ENCODE measurements at places on chromosomes 2 and 18.
A peak's percentile ranks its signal among the peaks of the same experiment; 100 is the strongest.

GRCh38 chr18:14928396-14928795 is 180.4 kb downstream of the ANKRD30B start:
- DNase-seq, result peak; percentile 38

DNA sequence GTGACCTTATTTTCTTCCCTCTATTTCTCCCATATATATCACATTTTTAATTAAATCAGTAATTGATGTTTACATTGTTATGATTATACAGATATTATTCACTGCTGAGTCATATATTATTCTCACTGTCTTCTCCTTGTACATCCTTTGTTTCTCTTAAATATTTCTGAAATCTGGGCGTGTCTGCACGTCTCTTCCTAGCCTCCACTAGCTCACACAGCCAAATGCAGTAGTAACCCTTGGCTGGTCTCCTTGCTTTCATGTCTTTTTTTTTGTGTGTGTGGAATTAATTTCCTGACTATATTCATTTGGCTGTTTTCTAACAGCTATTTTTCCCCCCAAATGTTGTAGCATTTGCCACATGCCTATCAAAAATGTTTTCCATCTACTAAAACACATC is 15.8 kb downstream of the CCNYL1 start:
- no peak for DNase-seq

DNA sequence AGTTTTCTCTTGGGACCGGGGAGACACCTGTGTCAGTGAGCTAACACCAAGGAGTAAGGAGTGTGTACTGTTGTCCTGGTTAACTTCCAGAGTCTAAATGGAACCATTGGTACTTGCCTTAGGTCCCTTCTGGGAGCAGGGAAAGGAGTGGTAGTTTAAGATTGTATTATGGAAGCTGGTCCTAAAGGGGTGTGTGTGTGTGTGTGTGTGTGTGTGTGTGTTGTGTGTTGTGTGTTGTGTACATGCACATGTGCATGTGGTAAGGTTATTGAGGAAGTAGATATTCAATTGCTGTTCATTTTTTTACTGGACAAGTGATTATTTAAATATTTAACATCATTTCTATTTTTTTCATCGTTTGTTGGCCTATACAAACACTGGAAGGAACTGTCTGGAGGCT is 1.4 kb downstream of the APLF start:
- no peak for DNase-seq

GRCh38 chr18:12162786-12163185 is 69.1 kb downstream of the ANKRD62 start:
- DNase-seq, result no peak

- DNase-seq, result no peak
These were observed 34.6 kb downstream of the ASAP2 start for GRCh38 chr2:9241233-9241632.

DNA sequence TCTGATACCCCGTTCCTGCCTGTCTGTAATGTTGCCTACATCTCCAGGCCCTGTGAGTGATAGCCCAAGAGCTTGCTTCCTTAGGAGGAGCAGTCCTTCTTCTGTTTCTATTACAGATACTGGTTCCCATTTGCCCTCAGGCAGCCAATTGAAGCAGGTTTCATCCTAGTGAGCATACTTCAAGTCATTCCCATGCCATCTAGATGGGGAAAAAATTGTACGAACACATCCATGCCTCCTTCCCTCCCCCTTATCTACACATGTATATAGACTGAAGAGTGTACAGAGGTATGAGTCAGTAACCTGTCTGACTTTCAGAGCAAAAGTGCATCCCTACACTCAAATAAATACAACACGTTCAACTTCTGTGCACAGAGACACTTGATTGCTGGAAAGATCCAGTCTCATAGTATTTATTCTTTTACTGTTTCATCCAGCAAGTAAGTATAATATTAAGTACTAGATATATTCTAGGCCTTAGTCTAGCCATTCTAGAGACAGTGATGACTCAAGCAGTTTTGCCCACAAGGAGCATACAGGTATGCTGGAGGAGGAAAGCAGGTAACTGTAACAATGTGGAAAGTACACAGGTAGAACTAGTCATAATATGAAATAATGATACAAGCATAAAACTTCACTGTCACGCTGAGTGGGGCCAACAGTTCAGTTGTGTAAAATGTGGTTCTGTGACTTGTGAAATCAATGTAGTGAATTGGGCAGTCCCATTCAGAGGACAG is 153.4 kb downstream of the MGAT5 start:
- no peak for DNase-seq

- DNase-seq, result no peak
These were observed 81.7 kb upstream of the FAM98A start for GRCh38 chr2:33680644-33681363.

DNA sequence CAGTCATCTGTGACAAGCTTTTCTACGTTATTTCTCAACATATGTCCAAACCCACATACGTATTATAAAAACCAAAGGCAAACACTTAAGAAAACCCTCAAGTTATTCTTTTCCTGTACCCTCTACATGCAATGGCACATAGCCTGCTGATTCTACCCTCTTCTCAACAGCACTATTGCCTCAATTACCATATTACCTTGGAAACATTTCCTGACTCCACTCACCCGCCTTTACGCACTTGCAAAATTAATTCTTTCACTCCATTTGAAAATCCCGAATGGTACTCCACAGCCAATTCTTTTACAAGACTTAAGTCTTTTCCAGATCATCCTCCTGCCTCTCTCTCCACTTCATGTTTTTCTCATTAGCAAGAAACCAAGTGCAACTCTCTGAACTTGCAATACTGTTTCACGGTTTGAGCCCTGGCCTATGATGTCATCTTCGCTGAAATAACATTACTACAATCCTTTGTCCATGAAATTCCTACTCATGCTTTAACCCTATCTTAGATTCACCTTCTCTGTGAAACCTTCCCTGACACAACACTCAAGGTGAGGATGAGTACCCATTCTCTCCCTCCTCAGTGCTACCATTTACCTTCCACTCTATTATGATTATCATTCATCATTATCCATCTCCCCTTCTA is 29.0 kb downstream of the SESTD1 start:
- no peak for DNase-seq

GRCh38 chr2:191115804-191116203 is 35.0 kb downstream of the STAT4 start:
- DNase-seq, result no peak

DNA sequence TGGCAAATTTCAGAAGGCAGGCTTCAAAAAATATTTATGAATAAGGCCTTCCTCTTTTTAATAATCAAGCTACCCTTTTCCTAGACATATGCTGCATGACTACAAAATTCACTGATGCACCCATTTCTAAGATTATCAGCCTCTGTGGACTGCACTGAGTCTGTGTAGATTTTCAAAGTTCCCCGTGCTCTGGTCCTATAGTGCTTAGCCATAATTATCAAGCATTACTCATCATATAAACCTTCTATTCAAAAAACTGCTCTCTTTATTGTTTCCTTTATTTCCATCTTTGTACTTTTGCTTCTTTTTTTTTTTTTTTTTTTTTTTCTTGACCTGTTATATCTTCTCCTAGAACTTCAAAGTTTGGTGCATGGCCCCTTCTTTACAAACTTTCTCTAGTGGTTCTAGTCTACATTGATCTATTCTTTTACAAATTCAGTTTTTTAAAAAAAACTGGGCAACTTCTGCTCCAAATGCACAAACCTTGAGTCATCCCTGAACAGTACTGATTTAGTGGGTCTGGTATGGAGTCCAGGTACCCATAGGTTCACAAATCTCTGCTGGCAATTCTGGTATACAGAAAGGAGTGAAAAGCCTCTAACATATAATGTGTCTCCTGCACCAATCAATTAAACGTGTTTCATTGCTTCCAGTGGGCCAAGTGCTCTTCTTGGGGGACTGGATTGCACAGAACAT is 481.9 kb downstream of the NUP35 start:
- no peak for DNase-seq

GRCh38 chr2:214138779-214139178 is 272.1 kb upstream of the VWC2L start:
- DNase-seq, result no peak

- DNase-seq, result no peak
These were observed 203.5 kb upstream of the HAAO start for GRCh38 chr2:42995752-42996422.

- DNase-seq, result no peak
These were observed 68.3 kb upstream of the MRPS9 start for GRCh38 chr2:104969564-104969963.

DNA sequence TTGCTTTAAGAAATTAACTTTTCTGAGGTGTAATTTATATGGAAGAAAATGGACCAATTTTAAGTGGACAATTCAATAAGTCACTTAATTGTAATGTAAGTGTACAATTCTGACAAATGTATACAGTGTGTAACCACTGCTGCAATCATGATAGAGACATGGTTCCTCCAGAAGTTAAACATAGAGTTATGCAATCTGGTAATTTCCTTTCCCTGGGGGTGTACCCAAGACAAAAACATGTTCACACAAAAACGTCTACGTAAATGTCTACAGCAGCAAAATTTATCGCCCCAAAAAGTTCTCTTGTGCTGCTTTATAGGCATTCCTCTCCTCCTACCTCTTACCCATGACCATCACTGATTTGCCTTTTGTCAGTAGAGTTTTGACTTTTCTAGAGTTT is 141.5 kb downstream of the AQP4 start:
- DNase-seq, result no peak

DNA sequence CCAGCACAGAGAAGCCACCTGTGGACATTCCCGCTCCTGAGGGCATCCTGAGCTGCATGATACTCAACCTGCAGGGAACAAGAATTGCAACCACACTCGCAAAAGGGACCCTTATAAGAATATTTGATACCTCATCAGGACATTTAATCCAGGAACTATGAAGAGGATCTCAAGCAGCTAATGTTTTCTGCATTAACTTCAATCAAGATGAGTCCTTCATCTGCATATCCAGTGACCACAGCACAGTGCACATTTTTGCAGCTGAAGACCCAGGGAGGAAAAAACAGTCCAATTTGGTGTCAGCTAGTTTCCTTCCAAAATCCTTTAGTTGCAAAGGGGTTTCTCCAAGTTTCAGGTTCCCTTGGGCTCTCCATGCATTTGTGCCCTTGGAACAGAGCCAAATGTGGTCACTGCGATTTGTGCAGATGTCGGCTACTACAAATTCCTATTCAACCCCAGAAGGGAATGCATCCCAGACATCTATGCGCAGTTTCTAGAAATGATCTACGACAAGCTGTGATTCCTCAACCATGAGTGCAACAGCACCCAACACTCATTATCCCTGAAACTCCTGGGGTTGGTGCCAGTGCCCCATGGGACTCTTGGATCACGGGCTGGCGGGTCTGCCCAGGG is 23.3 kb upstream of the FHOD3 start:
- DNase-seq, result no peak

DNA sequence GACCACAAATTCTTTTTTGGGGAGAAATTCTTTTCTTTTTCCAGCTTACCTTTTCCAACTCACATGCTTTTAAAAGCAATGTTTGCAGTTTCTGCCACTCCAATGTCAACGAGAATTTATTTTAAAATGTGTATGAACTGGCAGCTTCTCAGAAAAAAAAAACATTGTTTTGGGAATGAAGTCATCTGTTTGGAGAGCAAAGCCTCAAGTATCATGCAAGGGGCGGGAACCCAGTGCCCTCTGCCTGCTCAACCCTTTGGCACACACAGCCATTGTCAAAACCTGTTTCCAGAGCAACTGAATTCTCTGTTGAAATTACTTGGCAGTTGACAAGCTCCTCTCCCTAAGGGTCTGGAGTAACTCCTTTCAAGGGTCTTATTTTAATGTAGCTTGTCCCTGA is 128.5 kb downstream of the QPCT start:
- DNase-seq, result no peak

DNA sequence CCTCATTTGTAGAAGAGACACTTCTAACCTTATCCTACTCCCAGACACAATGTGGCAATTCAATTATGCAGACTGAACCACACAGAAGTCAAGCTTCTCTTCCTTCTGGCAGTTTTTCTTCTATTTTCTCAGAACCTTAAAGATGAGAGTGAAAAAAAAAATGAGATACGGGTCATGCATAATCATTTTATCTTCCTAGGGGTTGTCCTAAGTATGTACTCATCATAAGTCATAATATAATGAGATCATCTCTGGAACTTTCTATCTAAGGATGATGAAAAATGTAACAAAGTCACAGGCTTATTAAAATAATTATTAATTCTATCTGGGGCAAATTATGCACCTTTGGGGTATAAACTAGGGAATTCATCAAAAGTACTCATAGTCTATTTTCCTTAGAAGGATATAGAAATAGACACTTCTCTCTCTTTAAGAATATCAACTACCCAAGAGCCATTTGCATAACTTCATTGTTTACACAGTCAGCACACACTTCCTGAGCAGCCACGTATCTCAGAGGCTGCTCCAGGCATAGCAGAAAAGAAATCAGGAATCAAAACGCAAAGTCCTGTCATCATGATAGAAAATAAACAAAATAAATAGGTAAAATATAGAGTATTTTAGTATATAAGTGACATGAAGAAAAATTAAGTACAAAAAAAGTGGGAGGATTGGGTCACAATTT is 345.9 kb upstream of the SPHKAP start:
- DNase-seq, result no peak

DNA sequence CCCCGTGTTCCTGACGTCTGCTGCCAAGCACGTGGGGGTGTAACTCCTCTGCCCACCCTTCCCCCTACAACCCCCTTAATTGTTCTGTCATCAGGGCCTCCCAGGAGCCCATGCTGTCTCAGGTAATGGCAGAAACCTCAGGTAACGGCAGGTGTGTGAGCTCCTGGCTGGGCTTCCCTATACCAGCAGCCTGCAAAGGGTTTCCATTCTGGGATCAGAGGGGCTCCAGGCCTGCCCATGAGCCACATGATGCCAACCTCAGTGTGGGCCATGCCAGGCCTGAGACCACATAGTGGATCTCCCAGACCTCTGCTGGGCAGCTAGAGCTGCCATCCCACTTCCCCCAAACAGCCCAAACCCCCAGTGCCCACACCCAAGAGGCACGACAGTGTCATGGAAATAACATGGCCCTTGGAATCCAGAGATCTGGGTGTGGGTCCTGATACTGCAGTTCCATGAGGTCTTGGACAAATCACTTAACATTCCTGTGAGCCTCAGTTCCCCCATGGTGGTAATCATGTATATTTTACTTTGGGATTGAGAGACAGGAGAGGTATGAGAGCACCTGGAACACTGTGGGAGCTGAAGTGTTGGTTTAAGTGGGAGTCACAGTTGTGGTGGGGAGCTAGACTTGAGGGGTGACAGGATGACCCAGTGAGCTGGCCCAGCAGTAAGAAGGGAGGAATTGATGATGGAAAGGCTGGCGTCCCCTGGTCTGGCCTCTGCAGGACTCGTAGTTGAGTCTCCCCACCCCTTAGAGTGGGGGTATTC is 59.6 kb downstream of the ATOH8 start:
- DNase-seq, result no peak
